Activated naive CD4-positive, alpha-beta T cell (primary cell): ENCODE measurements at places on chromosomes 1 and 21.

DNA sequence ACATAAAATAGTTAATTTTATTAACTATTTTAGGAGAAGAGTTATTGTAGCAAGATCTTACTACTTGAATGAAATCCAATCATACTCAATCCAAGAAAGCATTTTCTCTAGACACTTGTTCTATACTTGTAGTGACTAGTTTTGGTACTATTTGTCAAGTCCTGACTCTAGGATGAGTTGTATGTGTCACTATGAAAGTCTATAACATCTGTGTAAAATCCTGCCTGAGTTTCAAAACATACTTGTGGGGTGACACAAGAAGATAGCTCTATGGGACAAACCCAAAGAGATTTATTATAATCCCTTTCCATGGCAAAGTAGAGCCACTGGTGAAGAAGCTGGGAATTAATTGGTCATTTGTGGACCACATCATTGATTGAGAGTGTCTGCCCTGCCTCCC, 1042.2 kb upstream of the ADGRL4 start:
- DNase-seq: no peak

GRCh38 chr1:204726478-204726877, 40.9 kb upstream of the LRRN2 start:
- DNase-seq: no peak

DNA sequence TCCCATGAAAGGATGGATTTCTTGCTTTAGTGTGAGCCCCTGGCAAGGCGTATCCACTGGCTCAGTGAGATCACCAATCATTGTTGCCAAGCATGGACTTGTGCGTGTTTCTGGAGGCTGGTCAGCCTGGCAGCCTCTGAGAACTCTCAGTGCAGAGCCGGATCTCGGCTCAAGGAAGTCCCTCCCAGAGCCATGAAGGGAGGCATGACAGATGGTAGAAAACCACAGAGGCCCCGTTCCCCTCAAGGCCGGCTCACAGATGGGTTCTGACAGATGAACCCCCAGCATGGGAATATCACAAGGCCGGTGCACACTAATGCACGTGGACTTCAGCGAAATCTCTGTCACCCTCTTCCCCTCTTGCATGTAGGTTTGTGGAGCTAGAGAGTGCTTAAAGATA, 290.5 kb downstream of the AJAP1 start:
- no peak for DNase-seq

- DNase-seq: no peak
Measured at GRCh38 chr21:45071078-45071873, 3.1 kb upstream of the ADARB1 start.

GRCh38 chr1:228108055-228108690, 926 bp downstream of the MRPL55 start:
- DNase-seq: no peak

DNA sequence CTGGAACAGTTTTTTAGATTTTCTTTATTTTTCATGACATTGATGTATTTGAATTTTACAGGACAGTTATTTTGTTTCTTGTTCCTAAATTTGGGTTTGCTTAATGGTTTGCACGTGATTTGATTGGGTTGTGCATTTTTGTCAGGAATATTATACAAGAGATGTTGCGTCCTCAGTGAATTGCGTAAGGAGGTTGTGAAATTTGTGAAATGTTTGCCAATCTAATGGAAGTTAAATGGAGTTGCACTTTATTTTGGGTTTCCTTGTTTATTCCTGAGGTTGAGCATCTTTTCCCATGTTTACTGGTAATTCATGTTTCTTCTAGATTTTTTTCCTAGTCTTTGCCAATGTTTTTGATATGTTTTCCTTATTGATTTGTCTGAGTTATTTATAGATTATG, 19.9 kb downstream of the ZNF648 start:
- no peak for DNase-seq

- peak; percentile 61 for DNase-seq
Measured at GRCh38 chr1:101238031-101238628, 1.3 kb downstream of the S1PR1 start.

GRCh38 chr21:45290948-45291612, 3.4 kb upstream of the POFUT2 start:
- DNase-seq: no peak

GRCh38 chr1:231807541-231807940, 181.0 kb downstream of the DISC1 start:
- DNase-seq: no peak

- DNase-seq: no peak
Measured at GRCh38 chr21:44736291-44737004, 25.1 kb upstream of the TSPEAR start.

GRCh38 chr1:245074232-245074747, 80.5 kb upstream of the KIF26B start:
- DNase-seq: no peak

- no peak for DNase-seq
Measured at GRCh38 chr1:207302618-207303393, 18.7 kb upstream of the CD55 start.

- DNase-seq: no peak
Measured at GRCh38 chr1:45796381-45796780, 7.0 kb upstream of the MAST2 start.

DNA sequence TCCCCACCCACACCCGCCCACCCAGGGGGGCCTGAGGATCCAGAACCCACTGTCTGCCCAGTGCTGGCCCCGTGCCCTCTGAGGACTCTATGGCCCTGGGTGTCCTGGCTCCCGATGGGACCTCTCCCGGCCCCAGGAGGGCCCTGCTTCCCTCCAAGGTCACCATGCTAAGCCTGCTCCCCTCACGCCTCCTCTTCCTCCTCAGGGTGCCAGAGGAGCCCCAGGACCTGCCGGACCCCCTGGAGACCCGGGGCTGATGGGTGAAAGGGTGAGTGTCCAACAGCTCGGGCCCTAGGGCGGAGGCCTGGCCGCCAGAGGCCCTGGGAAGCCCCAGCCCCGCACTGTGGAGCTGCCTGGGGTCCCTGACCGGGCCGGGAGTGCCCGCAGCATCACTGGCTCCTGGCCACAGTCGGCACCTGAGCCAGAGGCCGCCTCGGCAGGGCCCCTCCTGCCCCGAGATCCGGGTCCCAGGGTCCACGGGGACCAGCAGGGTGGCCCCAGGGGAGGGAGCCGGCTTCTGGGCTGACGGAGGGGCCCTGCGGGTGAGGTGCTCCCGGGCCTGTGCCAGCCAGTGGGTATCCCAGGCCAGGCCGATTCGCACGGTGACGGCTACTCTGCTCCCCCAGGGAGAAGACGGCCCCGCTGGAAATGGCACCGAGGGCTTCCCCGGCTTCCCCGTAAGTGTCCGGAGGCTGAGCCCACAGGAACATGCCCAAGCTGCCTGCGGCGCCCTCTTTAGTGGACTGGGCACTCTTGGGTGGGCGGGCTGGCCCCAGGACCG, 16.1 kb downstream of the COL6A1 start:
- DNase-seq: no peak

- DNase-seq: no peak
Measured at GRCh38 chr1:151579436-151580225, 32.2 kb upstream of the SNX27 start.

DNA sequence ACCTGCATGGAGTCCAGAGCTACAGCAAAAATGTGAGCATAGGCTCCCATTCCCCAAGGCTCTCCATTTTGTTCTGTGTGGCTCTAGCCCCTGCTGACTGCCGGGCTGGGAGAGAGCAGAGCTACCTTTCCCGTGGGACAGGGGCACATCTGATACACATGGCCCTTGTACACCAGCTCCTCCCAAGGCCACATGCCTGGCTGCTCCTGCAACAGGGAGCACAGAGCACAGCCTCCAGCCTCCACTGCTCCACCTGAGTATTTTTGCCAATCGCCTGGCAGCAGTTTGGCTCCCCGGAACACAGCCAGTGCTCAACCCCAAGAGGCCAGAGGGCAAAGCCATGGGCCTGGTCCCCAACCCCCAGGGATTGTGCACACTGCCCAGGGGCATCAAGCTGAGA, 146.5 kb downstream of the CHD1L start:
- no peak for DNase-seq

- DNase-seq: no peak
Measured at GRCh38 chr1:3716351-3716750, 35.9 kb upstream of the CCDC27 start.

DNA sequence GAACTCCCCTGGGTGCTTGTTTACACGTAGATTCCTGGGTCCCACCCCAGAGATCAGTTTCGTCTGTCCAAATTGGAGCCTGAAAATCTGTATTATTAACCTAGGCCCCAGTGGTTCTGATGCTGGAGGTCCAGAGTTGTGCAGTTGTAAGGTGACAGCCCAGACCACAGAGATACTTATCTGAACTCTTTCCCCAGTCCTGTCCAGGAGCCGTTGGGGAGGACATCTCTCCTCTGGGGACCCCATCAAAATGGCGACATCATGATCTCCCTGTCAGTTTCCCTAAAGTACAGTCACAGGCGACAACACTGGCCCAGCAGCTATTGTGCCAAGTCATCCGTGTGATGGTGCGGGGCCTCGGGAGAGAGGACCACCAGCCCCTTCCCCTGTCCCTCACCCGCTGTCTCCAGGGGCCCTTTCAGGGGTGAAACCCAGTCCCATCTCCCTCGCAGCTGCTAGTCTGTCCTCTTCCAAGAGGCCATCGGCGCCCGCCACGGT, 749 bp upstream of the EFHD2 start:
- no peak for DNase-seq

- DNase-seq: no peak
Measured at GRCh38 chr1:183155939-183156338, 30.1 kb upstream of the LAMC2 start.

DNA sequence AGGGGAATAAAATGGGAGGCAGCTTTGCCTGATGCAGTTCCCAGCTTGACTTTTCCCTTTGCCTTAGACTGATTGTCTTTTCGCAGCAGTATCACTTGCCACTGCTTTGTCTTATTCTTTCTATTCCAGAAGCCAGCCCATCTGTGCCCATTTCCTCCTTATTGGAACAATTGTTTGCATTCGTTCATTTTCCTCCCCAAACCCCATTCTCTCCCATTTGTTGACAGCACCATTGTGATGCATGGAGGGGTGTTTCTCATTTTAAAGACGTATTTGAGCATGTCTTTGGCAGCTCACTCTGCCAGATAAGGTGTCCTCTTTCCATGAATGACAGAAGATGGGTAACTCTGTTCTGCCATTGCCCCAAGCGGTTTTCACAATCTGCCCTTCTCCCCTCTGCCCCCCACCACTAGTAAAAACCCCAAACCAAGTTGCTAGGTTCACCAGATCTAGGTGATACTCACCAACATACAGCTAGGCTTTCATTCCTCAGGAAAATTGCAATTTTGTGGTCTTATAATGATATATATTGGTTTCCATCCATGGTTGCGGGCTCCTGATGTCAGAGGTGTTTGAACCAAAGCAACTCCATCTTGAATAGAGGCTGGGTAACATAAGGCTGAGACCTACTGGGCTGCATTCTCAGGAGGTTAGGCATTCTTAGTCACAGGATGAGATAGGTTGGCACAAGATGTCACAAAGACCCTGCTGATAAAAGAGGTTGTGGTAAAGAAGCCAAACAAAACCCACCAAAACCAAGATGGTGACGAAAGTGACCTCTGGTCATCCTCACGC, 30.8 kb downstream of the SERBP1 start:
- DNase-seq: no peak

- DNase-seq: no peak
Measured at GRCh38 chr21:38136201-38136600, 120.6 kb upstream of the KCNJ15 start.

DNA sequence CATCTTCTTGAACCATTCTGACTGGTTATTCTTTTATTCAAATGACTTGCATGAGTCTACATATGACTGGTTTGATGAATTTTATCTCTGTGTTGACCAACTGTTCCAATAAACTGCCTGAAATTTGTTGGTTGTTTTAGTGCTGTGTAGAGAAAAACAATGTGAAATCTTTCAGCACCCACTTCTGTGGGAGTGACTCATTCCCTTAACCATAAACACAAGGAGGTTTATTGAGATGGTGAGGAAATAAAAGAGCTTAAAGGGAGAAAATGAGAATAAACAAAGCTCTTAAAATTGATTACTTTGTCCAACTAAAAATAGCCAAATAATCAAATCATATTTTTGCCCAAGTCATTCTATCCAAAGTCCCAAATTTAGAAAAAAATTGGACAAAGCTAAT, 341.1 kb downstream of the TGFB2 start:
- no peak for DNase-seq

- no peak for DNase-seq
Measured at GRCh38 chr1:63802109-63802508, 28.3 kb downstream of the ROR1 start.

- no peak for DNase-seq
Measured at GRCh38 chr1:85568660-85569059, 11.9 kb upstream of the CCN1 start.

DNA sequence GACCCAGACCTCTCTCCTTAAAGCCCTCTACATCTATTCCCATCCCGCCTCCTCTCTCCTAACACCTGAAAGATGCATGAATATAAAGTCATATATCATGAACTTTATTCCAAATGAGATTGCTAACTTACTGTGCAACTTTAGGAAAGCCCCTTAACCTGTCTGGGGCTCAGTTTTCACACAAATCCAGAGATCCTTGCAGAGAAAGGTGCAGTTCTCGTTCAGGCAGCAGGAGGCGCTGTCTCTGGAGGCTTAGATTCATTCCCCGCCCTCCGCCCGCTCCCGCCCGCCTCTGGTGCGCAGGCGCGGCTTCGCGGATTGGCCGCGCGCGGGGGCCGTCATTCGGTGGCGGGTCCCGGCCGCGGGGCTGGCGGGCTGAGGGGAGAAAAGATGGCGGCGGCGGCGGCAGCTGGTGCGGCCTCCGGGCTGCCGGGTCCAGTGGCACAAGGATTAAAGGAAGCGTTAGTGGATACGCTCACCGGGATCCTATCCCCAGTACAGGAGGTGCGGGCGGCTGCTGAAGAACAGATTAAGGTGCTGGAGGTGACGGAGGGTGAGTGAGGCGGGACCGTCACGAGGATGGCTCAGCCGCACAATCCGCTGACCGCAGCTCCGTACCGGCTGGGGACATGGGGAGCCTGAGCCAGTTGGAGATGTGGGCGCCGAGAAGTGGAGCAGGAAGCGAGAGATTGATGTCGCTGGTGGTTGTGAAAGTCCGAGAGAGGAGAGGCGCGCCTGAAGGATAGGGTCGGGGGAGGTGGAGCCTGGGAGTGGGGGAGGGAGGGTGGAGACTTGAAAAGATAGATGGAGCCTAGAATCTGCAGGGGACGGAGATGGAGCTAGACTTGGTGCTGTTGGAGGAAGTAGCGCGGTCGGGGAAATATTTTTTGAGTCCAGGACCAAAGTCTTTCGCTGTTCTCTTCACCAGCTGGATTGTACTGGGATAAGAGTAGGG, at the start of gene IPO9:
IPO9 (plus strand) TSS at position 338 of the 955 bp plus-strand sequence; CDS start at position 391, 53 bp downstream.
- DNase-seq: peak; percentile 87
